ENCODE measurements at places on chromosomes 4 and X.

DNA sequence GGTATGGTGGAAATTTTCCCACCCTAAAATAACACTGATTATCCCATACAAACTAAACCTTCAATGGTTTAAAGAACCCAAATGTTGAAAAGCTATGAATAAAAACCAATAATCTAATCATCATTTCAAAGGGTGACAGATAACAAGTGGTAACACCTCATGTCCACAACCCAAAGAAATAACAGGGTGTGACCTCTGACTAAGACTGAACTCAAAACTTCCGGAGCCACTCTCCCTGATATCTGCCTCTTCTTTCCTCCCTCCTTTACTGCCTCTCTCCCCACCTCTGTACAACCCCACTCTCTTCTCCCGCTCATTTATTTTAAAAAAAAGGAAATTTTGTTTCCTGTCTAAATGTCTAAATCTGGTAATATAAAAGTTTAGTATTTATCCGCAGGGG lies 11.5 kb downstream of the FBXW7 start:
- DNase-seq = no peak

DNA sequence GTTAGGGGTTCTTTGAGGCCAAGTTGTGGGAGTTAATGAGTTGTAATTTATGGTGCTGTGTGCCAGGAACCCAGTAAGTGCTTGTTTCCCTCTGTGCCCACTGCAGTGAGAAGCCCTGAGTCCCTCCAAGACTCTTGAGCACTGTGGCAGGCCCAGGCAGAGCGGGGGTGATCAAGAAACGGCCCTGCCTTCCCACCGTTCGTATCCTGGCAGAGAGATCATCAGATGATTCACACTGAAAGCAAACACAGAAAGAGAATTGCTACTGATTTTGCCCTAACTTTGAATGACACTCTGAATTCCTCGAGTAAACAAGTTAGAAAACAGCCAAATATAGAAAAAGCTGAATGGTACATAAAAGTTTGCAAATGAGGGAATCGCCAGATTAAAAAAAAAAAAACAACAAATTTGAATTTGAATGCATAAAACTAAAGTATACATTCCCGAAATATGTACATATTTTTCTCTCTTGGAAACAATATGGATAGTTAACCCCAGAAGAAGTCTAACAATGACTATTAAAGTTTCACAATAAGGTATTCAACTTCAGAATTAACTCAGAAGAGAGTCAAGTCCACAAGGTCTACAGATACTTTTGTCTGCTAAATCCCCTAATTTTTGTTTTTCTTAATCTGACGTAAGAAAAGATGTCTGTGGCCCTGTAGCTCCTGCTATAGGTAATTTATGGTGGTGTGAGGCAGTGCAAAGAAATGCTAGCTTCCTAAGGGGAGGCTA lies 71.8 kb downstream of the AFAP1 start:
- no peak for DNase-seq

- no peak for DNase-seq
These were observed 110.9 kb downstream of the FBXW7 start for GRCh38 chr4:152424977-152425376.

DNA sequence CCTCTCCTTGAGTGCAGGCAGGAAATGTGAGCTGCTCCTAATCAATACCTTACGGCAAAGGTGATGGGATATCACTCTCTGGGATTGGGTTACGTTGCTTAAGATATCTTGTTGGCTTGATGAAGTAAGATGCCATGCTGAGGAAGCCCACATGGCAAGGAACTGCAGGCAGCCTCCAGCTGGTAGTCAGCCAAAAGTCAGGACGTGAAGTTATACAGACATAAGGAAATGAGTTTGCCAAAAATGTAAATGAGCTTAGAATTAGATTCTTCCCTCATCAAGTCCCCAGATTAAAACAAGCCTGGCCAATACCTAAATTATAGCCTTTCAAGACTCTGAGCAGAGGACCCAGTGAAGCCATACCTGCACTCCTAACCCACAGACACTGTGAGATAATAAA lies 155.0 kb downstream of the QDPR start:
- no peak for DNase-seq

DNA sequence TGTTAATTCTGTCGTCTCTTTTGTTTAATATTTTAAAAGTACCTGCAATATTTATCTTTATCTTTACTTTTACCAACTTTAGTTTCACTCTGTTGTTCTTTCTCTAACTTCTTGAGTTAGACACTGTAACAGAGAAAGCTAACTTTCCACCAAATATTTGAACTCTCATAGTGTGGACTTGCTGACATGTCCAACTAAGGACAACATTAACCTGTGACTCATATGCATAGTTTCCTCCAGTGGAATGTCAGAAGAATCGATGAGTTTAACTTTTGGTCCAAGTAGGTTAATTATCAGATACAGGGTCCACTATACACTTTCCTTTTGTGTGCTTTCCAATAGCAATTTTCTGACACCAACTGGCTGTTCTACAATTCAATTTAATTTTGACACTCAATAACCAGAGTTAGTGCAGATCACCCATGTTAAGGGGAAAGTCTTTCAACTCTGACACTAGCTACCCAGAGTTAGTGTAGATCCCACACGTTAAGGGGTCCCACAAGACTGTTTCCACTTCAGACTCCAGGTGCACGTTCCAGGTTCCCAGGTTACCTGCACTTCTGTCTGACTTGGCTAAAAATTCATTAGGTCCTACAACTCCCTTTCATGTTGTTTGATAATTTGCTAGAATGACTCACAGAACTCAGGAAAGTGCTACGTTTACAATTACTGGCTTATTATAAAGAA lies 559.0 kb upstream of the AMOT start:
- DNase-seq = no peak

- no peak for DNase-seq
These were observed 1.6 kb upstream of the EXOC1 start for GRCh38 chr4:55851885-55852284.

DNA sequence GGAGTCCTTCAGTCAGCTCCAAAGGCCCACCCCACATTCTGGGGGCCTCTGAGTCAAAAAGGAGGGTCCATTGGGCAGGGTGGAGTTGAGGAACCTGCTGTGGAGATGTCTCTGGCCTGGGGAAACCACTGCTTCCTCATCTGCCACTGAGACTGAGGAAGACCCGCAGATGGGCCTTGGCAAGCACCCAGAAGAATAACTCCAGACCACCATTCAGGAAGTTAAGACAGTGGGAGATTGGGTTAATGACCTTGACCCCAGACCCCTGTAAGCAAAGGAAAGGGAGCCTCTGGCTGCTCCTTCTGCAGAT lies 8.1 kb upstream of the HSD17B10 start:
- no peak for DNase-seq

DNA sequence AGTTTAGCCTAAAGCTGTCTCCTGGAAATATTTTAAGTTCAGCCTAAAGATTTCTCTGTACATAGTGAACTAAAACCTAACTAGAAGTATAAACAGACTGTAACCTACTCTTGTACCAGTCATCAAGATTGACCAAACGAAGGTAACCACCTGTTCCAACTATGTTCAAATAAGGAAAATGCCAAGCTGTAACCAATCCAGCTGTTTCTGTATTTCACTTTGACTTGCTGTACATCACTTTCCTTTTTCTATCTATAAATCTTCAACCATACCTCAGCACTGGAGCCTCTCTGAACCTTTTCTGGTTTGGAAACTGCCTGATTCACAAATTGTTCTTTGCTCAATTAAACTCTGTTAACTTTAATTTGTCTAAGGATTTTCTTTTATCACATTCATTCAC lies 3.1 kb upstream of the CYSLTR1 start:
- no peak for DNase-seq

DNA sequence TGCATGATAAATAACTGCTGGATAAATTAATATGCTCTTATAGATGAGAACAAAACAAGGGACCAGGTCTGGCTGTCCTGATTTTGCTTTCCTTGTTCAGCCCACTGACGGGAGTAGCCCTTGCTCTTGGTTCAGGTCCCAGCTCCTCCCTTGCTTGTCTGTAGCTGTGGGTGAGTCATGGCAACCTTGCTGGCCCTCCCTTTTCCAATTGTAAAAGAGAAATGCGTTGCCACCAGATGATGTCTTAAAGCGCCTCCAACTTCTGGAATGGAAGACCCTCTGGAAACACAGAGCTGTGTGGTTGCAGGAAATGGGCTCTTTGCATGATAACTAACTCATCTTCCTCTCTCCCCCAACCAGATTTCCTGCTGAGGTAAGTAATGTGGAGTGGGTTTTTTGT lies 171.4 kb downstream of the AASDH start:
- no peak for DNase-seq

- DNase-seq = no peak
These were observed 8.2 kb upstream of the VGLL1 start for GRCh38 chrX:136523770-136524169.

DNA sequence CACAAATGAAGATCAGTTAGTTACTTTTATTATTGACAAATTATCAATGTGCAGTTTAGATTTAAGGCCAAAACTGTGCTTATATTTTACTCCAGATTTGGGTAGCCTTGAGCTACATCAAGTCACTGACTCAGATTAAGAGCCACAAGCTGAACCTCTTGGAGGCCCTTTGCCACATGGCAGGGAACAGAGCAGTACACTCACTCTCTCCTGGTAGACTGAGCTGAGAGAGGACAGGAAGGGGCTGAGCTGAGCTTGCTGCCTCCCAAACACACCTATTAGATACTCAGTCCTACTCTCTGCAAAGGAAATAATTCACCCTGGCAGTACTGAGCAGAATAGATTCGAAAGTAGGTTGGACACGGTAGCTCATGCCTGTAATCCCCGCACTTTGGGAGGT lies 7.8 kb downstream of the STAP1 start:
- DNase-seq = no peak

DNA sequence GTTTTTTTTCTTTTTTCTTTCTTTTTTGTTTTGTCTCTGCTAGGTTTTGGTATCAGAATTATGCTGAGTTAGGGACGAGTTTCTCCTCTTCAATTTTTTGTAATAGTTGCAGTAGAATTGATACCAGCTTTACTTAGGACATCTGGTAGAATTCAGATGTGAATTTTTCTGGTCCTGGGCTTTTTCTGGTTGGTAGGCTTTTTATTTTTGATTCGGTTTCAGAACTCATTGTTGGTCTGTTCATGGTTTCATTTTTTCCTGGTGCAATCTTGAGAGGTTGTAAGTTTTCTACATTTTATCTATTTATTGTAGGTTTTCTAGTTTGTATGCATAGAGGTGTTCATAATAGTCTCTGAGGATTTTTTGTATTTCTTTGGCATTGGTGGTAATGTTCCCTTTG lies 498.1 kb upstream of the CPEB2 start:
- DNase-seq = no peak

GRCh38 chr4:175787948-175788347 lies 24.1 kb downstream of the GPM6A start:
- no peak for DNase-seq

DNA sequence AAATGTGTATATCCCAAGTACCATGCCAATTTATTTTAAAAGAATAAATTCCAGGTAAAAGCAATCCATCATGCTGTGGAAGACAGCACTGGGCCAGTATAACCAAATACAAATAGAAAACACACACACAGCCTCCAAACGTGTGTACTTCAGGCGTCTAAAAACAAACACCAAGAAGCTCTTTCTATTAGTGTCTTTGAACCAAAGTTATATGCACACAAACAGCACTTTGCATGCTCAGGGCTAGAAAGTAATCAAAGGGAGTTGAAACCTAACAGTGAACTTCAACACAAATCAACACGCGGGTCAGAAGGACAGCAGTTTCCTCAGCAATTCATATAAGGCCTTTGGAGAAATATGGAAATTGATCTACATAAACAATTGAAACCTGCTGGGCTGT lies 15.4 kb downstream of the GASK1B start:
- no peak for DNase-seq

DNA sequence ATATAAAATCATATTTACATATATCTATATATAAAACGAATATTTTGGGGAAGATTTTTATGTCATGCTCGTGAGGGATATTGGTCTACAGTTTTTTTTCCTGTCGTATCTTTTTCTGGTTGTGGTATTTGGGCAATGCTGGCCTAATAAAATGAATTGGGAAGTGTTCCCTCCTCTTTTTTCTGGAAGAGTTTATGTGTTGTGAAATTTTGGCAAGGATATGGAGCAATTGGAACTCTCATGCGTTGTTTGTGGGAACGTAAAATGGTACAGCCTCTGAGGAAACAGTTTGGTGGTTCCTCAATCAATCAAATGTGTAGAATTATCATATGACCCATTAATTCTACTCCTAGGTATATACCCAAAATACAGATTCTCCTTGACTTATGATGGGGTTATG lies 69.8 kb downstream of the ZNF182 start:
- DNase-seq = no peak

DNA sequence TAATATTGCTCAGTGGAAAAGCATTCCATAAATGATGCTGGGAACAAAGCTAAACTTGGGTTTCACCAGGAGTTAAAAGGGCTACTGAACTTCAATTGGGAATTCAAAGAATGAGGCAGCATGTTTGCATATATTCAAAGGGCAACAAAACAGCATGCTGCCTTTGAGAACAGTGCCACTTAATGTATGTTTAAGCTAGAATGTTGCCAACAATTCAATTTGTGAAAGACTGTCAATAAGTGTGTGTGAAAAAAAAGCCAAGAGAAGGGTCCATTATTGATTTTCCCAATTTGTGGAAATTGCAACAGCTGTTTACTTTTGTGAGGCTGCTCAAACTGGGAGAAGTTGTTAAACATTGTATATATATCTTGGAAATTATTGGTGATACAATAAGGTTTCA lies 701.9 kb upstream of the ACTRT1 start:
- no peak for DNase-seq

DNA sequence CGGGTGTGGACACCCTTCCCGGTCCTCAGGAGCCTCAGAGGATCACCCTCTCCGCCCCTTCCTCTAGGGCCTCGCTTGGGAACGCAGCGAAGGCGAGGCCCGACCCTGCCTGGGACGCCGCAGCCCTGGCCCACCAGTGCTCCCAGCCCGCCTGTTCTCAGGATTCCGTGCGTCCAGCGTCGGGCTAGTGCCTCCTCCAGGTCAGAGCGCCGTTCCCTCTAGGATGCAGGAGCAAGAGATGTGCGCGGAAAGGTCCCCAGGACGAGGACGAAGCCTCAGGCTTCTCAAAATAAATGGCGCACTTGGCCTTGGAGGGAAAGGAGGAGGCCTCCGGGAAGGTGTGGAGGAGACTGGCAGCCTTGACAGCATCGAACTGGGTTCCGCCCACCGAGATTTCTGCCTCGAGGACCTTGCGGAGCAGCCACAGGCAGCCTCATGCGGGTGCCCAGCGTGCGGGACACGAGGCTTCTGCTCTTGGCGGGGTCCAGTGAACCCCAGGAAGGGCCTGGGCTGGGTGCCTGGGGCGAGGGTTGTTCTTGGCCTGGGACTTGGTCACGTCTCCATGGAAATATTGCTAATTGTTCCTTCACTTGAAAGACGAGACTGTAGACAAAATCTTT lies 35.1 kb downstream of the PITX2 start:
- no peak for DNase-seq

- DNase-seq = no peak
These were observed 18.6 kb downstream of the LIMCH1 start for GRCh38 chr4:41556526-41556925.
